Non-pigmented ciliary epithelial cell (primary cell): ENCODE measurements at places on chromosomes 12 and 14.

DNA sequence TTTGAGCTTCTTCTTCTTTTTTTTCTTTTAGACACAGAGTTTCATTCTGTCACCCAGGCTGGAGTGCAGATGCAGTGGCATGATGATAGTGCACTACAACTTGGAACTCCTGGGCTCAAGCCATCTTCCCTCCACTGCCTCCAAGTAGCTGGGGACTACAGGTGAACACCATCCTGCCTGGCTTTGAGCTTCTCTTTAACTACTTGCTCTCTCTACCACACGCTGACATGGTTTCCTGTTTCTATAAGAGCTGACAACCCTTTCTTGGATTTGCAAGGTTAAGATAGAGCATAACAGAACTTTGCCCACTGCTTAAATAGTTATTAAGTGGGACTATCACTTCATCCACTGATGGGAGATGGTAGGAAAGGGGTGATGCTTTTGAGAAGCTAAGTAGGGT is 82.4 kb upstream of the SLC38A2 start:
- no peak for DNase-seq

DNA sequence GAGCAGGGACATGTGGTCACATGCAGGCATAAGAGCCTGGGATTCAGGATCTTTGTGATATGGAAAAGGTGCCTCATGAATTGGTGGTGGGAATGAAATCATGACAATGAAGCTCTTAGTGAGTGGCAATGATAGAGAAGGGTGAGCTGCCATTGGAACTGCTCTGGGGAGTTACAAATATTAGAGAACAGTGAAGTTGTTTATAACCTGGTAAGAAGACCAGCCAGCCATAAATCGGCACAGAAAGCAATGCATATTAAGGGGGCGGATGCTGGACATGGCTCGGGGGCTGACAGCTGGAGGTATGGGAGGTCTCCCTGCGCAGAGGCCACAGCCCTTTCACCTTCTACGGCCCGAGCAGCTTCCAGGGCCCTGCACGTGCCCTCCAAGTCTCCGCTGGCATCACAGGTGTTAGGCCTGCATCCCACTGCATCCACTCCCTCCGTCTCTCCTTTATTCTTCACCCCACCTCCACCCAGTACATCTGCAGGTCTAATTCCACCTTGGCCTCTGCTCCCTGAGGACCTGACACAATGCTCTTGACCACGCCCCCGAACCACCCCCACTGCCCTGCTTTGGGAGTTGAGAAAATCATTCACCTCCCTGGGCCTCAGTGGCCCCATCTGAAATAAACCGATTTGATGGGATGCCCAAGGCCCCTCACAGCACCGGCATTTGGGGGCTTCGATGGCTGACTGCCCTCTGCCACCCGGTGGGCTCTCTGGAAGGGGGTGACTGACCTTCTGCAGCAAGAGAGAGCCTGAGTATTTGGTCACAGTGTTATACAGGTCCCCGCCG is 4.1 kb downstream of the CACNA2D4 start:
- DNase-seq: no peak

GRCh38 chr12:10111451-10111850 is 12.7 kb upstream of the CLEC1A start:
- no peak for DNase-seq

- no peak for DNase-seq
Observed at GRCh38 chr14:100669468-100669867, 57.2 kb upstream of the DLK1 start.

GRCh38 chr12:68138480-68138879 is 21.1 kb downstream of the IFNG start:
- DNase-seq: no peak

- DNase-seq: no peak
Observed at GRCh38 chr12:62260733-62261683, 804 bp downstream of the USP15 start.

DNA sequence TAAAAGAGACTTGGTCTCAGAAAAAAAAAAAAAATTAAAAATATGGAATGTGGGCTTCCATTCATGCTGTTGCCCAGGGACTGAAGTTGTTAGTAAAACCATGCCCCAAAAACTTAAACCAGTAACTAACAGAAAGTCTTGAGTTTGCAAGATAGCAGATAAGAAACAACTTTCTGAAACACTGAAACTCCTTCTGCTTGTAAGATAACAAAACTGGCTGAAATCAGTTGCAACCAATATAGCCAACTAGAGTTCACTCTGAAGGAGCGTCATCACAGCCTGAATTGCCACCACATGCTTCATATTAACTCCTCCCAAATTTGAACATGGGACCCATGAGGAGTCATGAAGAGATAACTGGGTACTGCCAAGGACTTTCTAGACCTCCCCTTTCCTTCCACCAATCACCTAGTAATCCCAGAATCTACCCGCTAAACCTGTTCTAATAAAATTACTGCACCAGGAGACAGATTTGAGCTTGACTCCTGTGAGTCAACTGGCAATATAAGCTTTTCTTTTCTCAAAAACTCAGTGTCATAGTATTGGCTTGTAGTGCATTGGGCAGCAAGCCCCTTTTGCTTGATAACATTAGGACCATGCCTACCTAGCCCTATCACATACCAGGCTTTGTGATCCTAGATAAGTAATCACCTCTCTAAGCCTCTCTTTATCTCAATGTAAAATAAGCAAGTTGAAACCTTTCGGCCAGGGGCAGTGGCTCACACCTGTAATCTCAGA is 53.6 kb downstream of the R3HDM2 start:
- no peak for DNase-seq

DNA sequence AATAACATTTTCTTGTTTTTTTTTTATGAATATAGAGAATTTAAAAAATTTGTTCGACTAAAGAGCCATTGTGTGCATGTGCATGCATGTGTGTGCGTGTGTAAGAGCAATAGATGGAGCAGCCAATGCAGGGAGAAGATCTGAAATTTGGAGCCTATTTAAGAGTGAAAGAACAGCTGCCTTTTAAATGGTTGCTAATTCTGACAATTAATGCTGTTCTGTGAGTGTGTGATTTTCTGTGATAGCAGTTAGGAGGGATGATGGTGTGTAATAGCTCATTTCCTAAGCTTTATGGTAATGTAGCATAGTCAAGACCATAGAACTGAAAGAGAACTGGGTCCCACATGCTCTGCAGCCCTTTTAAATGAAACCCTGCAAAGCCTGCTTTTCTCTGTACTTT is 137.9 kb downstream of the NRXN3 start:
- no peak for DNase-seq

DNA sequence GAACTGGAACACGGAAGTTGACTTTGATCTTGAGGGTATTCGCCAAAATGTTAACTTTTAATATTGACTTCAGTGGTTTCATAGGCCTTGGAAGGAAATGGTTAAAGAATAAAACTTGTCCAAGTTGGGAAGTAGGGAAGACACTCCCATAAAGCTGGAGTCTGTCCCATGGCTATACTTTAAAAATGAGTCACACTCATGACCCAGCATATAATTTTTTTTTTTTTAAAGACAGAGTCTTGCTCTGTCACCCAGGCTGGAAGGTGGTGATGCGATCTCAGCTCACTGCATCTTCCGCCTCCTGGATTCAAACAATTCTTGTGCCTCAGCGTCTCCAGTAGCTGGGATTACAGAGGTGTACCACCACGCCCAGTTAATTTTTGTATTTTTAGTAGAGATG is 19.6 kb downstream of the TMPRSS12 start:
- DNase-seq: peak; percentile 15

GRCh38 chr14:35320472-35320871 is 28.3 kb downstream of the PSMA6 start:
- no peak for DNase-seq

DNA sequence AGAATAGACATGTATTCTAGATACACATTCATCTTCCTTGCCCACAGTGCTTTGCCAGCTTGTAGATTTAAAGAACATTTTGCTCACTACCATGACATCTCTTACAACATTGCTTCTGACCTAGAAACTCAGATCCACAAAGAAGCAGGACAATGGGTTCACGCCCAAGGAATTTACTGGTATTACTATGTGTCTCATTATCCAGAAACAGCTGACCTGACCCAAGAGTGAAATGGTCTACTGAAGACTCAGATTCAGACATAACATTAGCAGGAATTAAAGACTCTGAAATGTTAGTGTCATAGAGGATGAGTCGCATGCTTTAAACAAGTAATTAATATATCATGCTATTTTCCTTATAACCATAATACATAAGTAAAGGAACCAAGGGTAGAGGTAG is 731.4 kb downstream of the GALC start:
- DNase-seq: no peak

DNA sequence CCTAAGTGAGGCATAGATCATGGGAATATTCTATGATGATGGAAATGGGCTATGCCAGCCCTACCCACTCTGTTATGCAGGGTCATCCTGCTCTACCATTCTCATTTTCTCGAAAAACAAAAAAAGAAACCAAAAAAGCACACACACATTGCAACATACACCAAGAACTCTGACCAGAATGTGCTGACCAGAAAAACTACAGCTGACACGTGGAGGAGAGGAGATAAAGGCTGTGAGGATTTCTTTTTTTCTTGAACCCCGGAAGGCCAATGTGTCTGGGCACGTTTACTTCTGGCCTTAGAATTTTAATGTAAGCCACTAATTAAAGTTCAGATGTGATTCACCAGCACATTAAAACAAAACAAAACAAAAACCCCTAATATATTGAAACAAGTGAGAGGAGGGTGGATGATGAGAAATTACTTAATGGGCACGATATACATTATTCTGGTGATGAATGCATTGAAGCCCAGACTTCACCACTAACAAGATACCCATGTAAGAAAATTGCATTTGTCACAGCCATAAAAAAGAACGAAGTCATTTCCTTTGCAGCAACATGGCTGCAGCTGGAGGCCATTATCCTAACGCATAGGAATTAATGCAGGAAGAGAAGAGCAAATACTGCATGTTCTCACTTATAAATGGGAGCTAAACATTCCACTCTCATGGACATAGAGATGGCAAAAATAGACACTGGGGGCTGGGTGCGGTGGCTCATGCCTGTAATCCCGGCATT is 66.3 kb upstream of the PLEKHG3 start:
- no peak for DNase-seq

GRCh38 chr14:79453276-79453675 is 758.0 kb downstream of the DIO2 start:
- no peak for DNase-seq
